ENCODE measurements at places on chromosomes 12 and 14.

GRCh38 chr14:98966016-98966415 lies 306.0 kb downstream of the BCL11B start:
- DNase-seq: no peak

- DNase-seq: no peak
Measured at GRCh38 chr14:96847451-96847850, 50.3 kb downstream of the VRK1 start.

DNA sequence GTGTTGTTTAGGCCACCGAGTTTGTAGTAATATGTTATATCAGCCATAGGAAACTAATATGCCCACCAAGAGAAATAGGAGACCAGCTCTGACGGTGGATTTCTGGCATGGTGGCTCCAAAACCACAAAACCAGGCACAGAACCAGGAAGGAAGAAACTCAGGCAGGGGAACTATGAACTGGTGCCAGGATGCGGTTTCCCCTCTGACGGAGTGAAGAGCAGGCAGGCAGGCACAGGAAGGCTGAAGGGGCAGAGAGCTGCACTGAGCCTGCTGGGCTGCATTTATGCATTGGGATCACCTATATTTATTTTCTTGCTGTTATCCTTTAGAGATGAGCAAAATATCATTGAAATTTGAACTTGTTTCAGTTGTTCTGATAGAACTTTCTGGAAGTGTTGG lies 479.4 kb downstream of the VRK1 start:
- no peak for DNase-seq

GRCh38 chr12:64457466-64457865 lies 5.5 kb downstream of the TBK1 start:
- no peak for DNase-seq

GRCh38 chr12:92108651-92109050 lies 37.0 kb downstream of the BTG1 start:
- no peak for DNase-seq

DNA sequence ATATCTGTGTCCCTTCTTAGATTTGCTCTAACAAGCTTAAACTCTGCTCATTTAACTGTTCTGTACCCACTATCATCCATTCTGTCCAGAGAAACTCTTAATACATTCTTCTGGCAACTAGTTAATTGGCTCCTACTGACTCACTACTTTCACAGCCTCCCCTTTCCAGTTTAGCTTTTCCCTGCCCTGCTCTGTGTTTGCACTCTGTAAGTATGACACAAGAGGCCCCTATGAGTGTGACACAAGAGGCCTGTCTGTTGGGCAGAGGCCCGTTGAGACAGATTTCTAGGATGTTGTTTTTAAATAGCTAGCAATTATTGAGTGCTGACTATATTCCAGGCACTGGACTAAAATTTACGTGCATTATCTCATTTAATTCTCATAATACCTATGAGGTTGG lies 246.0 kb upstream of the DAAM1 start:
- no peak for DNase-seq

DNA sequence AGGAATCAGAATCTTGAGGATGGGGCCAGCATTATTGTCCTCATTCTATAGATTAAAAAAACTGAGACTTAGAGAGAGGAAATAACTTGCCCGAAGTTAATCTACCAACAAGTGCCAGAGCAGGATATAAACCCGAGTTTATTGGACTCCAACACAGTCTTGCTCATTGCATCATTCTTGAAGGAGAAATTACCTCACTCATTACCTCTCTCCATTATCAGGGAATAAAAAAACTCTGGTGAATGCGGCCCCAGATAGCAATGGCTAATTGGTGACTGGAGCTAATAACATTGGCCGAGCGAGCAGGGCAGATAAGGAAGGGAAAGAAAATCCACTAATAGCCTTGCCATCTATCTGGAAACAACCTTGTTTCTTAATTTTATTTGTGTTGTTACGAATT lies 24.7 kb upstream of the TMED10 start:
- DNase-seq: no peak

- no peak for DNase-seq
Measured at GRCh38 chr14:103727313-103727980, 11.8 kb downstream of the ZFYVE21 start.

- DNase-seq: peak; percentile 60
Measured at GRCh38 chr12:56338308-56339157, at the start of gene IL23A. TSS of gene IL23A (plus strand) at chr12:56338884. CDS start at chr12:56339045, 161 bp downstream.

- no peak for DNase-seq
Measured at GRCh38 chr14:22811722-22812121, 3.5 kb downstream of the SLC7A7 start.

GRCh38 chr12:29844667-29845066 lies 60.9 kb upstream of the TMTC1 start:
- DNase-seq: no peak

Data from activated T-helper 1 cell treated with anti-CD3 and anti-CD28 coated beads, Interleukin-2, amount 50 U/mL, for 16 hours (primary cell).